ENCODE measurements at places on chromosomes 5 and 9.

DNA sequence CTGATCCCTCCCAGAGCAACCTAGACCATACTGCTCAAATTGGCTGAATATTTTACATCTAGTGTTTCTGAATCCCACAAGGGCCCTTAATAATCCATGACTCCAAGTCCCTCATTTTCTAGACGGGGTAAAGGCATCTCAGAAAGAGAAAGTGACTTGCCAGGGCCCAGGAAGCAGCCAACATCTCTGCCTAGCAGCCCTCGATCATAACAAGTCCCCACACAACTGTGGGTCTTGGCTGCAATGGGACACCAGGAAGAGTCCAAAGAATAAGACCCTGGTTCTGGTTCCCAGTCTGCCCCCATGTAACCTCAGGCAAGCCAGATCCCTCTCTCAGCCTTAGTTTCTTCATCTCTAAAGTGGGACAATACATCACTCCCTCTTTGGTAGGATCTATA, 6.3 kb downstream of the ANXA6 start:
- no peak for DNase-seq

- DNase-seq, result no peak
Measured at GRCh38 chr5:123949807-123950340, 437.9 kb downstream of the CSNK1G3 start.

GRCh38 chr5:177414481-177414880, 5.1 kb upstream of the F12 start:
- DNase-seq, result no peak

GRCh38 chr9:93678199-93679019, 102.0 kb downstream of the PHF2 start:
- DNase-seq, result no peak

GRCh38 chr5:31748458-31749172, 109.7 kb downstream of the PDZD2 start:
- no peak for DNase-seq

GRCh38 chr9:121598965-121599871, 52.2 kb upstream of the DAB2IP start:
- no peak for DNase-seq

GRCh38 chr5:160621526-160621925, 199.9 kb downstream of the PTTG1 start:
- DNase-seq, result no peak

DNA sequence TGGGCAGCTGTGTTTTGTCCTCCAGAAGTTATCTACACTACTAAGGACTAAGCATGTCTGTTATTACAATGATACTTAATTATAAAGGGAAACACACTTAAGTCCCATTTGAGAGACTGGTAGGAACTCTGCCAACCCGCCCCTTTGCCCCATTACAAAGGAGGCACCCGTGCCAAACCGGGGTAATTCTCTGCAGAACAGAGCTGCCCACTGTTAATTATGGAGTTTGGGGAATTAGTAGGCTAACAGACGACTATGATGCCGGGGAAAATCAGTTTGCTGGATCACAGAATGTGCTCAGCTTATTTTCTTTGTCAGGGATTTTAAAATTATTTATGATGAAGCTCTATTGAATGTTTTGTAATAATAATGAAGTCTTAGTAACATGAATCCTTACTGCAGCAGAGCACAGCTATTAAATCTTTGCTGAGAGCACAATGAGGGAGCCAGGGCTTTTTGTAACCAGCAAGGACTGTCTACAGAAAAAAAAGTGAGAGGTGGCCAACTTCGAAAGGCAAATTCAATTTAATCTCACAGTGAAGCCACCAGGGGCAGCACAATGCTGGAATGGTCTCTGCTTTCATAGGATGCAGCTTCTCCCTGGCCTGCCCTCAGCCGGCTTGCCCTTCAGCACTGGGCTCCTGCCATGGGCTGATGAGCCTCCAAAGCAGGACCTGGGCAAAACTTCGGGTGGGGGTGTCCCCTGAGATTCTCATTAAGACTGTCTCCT, 134.5 kb downstream of the GNAQ start:
- no peak for DNase-seq

GRCh38 chr5:179336126-179336870, 9.0 kb downstream of the ADAMTS2 start:
- DNase-seq, result no peak

- DNase-seq, result no peak
Measured at GRCh38 chr5:74543162-74543995, 97.1 kb downstream of the ENC1 start.

- DNase-seq, result no peak
Measured at GRCh38 chr5:157327771-157328170, 61.8 kb downstream of the CYFIP2 start.

DNA sequence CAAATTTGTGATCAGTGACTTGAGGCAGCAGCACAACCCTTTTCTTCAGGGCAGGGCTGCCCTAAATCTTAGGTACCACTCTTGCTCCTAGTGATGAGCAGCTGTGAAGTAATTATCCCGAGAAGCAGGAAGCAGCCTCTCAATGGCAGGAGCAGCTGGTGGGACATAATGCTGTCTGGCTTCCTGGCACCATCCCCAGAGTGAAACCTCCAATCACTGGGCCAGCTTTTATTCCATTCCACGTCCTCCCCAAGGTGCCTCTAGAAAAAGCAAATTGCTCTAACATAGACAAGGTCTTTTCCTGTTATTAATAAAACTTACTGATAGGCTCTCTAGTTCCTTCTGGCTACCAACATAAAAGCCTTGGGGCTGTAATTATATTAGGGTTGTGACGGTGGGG, 154.0 kb downstream of the FRMD3 start:
- no peak for DNase-seq

- no peak for DNase-seq
Measured at GRCh38 chr9:106403081-106403480, 459.9 kb upstream of the ZNF462 start.

- no peak for DNase-seq
Measured at GRCh38 chr5:67163231-67163756, 33.3 kb downstream of the CD180 start.

- no peak for DNase-seq
Measured at GRCh38 chr5:89282554-89283510, 399.8 kb upstream of the MEF2C start.

DNA sequence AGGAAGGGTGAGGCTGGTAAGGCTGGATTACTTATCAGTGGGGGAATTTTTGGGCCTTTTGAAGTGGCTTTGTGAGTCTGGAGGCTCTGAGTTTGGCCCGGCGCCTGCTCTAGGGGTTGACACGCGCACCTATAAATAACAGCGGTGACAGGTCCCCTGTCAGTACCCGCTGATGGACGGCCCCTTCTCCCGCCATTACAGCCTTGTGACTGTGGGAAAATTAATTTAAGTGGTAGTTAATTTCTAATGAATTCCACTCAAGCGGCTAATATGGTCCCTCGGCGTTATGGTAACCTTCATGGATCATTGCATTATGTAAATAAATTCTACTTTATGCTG, 16.5 kb downstream of the MRPL36 start:
- DNase-seq, result no peak

- DNase-seq, result no peak
Measured at GRCh38 chr9:98081477-98082219, 25.1 kb downstream of the NANS start.

DNA sequence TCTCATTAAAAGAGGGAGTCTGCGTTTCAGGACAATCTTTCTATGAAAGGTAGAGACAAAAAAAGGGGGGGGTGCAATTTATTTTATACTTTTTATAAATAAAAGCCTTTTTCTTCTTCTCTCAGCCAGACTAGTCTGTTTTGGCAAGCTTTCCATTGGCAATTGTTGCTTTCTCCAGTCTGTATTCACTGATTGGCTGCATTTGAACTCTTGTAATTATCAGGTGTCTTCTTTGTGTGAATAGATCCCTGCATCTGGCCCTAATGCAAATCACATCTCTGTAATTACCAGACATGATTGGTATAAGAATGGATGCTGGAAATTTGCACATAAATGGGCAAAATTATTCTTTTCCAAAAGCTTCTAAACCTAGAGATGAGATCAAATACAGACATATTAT, 7.6 kb upstream of the EQTN start:
- no peak for DNase-seq

DNA sequence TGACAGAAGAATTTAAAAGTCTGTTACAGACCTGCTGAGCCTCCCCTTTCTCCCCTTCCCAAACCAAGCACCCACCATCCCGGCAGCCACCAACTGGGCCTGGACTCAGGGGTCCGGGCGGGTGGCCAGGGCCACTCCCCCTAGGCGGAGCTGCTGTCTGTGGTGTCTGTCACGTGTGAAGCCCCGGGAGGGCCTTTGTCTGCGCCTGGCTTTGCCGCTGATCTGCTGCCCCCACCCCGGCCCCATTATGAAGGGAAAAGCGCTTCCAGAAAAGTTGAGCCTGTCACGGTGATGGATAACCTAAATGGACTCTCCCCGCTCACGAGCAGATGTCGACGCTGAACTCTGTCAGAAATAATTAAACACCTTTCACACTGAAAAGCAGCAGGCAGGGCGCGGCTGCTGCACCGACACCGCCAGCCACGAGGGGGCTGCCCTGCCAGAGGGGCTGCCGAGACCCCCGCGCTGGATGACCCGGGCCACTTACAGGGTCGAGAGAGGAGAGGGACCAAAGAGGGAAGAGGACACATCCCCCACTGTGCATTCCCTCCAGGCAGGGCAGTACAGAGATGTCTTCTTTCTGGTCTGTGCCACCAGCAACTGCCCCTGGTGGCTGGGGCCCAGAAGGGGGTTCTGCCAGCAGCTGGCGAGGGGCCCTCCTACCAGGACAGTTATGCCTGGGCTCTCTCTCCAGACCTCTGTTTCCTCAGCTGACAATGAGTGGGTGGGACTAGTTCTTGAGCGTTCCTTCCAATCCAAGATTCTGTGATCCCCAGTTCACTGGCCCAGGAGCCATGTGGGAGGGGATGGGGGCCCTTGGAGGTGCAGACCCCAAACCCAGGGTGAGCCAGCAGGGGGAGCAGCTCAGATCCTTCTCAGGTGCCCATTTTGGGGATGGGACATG, 36.0 kb upstream of the BARHL1 start:
- no peak for DNase-seq

DNA sequence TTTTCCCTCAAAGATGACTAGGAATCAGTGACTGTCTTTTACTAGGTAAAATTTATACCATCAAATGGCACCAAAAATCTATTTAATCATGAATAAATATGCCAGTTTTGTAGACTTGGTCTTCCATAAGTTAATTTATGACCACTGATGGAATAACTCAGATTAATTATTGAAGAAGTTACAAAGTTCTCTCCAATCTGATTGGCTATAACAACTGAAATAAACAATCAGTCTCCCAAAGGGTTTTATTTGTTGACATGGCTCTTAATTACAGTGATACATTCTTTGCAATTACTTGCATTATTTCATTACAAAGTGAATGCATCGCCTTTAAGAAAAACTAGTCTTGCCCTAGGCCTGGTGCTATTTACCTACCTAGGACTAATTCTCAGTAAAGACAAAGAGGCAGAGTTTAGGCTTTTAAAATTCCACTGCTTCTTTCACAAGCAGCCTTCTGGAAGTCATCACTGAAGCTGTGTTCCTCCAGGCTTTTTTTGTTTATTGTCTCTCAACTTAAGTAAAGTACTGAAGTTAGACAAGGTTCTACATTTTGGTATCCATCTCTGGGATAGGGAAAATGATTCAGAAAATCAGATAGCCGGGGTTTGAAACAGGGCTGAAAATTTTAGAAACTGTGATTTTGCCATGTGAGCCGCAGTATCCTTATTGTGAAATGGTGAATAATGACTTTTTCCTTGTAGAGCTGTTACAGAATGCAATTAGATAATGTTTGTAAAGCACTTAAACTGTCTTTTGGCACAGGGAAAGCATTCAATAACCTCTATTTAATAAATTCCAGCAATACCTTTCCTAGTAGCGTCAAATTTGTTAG, 2.5 kb downstream of the STOM start:
- DNase-seq, result no peak

DNA sequence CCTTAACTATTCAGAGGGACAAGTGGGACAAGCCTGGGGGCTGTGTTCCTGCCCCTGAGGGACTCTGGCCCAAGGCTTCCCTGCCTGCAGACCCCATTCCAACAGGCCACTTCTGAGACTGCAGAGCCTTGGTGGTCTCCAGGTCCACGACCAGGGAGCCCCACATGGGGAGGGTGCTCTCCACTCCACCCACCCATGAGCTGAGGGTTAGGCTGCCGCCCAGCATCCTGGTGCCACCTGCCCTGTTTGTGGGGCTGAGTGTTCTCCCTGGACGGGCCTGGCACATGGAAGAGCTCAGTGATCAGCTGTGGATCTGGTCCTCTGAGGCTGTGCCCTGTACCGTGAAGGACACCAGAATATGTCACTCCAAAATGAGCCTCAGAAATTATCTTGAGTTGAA, 2.5 kb upstream of the ABO start:
- DNase-seq, result no peak

GRCh38 chr5:162068412-162068811, 839 bp downstream of the GABRG2 start:
- DNase-seq, result no peak

- no peak for DNase-seq
Measured at GRCh38 chr9:126647585-126648411, 34.1 kb downstream of the LMX1B start.

DNA sequence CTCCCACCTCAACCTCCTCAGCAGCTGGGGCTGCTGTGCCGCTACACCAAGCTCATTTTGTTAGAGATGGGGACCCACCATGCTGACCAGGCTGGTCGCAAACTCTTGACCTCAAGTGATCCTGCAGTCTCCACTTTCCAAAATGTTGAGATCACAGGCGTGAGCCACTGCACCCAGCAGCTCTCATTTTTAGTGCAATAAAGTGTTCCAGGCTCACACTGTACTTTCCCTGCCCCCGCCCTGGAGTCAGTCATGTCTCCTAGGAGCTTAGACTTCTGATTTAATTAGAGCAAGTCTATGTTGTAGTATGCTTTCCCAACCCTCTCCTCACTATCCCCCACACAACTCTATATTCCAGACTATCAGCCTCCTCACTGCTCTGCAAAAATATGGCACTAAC, 238.0 kb upstream of the ACTBL2 start:
- DNase-seq, result no peak

- no peak for DNase-seq
Measured at GRCh38 chr5:153896701-153897100, 142.0 kb downstream of the FAM114A2 start.

DNA sequence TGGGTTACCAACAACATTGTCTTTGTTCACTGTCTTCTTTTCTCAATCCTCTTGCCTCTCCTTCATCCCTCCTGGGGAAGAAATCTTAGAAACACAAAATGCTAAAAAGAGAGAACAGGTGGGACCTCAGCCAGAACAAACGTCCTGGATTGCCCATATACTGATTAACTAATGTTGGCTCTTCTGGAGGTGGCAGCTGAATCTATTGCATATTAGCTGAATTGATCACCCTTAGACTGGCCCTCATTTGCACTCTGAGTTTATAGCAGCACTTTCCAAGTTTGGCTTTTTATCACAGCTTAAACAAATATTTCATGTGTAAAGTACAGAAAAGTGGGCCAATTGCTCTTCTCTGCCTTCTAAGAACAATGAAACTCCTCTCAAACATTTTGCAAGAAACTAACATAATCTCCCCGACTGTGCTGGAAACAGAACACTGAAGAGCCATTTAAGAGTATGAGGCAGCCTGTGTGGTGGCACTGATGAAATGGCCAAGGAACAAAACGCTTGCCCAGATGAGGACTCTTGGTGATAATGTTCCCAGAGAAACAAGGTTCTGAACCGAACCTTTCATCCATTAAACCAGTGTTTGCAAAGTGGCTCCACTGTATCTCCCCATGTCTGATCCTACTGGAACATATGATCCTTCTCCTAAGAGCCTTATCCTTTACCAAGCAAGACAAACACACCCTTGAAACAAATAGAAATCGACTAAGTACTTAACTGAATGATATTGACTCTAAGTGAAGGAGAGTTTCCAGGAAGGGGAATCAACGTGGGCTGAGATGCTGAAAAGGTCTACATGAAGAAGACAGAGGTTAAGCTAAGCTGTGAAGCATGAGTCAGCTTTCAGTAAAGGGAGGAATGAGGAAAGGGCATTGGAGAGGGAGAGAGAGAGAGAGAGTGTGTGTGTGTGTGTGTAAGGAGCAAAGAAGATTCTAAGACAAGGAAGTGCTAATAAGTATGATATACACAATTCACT, 83.2 kb upstream of the LIFR start:
- DNase-seq, result no peak
